KG1 (cell line): ENCODE measurements at places on chromosomes 11 and 22.

DNA sequence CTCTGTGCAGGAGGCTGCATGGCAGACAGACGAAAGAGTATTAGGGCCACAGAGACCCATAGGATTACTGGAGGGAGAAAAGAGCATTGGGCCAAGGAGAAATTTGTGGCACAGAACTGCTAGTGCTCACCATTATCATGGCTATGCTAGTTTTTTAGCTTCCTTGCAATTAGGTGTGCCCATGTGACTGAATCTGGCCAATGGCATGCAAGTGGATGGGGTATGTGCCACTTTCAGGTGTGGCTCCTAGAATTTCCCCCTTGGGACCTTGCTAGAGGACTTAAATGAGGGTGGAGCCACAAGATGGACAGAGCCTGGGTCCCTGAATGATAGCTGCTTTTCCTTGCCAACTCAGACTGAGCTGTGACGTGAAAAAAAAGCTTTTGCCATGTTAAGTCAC, 73.9 kb upstream of the TENM4 start:
- DNase-seq, result no peak

- DNase-seq, result no peak
Measured at GRCh38 chr22:50670513-50670912, 2.1 kb upstream of the SHANK3 start.

GRCh38 chr11:1691026-1691877, 5.7 kb upstream of the KRTAP5-6 start:
- DNase-seq, result no peak

DNA sequence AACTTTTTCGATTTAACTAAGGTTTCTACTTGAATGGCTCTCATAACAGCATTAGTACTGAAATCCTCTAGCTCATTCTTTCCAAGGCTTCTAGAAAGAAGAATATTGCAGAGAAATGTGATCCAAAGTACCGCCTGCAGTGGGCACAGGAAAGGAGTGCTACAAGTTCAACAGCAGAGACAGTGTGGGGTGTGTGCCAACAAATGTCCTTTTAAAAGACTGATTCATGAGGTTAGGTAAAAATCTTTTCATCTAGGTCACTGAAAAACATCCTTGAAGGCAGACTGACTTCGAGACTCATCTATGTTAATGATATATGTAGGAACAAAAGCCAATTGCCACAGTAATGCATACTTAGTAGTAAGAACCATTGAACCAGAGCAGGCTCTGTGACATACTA, 349.1 kb upstream of the PITPNB start:
- DNase-seq, result no peak

DNA sequence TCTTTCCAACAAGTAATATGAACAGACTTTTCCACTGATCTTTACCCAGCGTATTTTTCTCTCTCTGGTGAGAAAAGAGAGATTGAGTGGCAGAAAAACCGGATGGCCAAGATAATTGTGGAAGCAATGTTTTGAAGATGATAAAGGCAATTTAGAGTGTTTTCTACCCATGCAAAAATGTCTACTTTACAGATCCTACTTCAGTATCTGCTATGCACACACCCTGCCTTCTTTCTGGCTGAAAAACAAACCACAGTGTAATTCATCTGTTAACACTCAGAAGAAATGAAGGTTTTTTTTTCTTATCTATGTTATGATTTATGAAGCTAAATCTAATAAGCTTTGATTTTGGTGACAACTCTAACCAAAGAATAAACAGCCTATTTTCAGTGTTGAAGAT, 56.8 kb downstream of the SLC5A12 start:
- no peak for DNase-seq

DNA sequence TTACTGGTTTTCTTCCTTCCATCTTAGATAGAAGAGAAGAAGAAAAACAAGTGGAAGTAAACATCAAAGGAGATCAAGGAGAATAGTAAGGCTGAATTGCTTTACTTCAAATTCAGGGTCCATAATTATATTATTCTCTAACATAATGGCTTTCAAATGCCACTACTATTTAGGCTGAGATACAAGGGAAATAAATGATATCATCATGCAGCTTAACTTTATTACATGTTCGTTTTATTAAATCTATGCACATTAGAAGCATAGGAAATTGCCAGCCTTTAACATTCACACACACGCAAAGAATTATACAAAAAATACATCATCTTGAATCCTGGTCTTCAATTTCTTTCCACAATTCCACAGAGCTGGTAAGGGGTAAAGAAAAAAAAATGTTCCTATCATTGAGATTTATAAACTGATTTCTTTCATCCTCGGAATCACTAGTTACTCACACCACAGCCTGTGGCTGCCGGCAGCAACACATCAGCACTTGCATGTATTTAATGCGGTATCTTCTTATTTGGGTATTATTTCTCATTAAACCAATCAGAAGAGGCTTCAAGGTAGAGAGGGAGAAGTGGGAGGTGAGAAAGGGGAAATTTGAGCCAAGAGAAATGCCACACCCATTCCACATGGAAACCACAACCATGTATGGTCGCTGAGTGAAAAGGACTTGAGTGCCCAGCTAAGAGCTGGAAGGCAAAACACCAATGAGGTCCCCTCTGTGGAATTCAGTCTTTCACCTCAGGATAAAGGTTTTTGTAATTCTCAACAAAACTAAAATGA, 26.3 kb downstream of the SYTL2 start:
- no peak for DNase-seq

DNA sequence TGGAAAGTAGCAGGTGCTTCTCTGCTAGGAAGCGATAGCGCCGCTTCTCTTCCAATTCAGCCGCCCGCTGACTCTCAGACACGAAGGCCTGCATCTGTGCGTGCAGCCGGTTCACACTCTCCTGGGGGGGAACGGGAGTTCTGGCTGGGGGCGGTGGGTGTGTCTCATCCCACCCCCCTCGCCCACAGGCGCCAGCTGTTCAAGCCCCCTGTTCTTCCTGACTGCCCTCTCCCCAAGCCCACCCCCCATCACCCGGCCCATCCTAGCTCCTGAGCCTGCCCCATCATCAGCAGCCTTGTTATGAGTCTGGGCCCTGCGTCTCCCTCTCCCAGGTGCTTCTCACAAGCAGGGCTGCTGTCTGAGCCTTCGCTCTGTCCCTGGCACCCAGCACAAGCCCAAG, 13.1 kb upstream of the SLC16A8 start:
- no peak for DNase-seq

DNA sequence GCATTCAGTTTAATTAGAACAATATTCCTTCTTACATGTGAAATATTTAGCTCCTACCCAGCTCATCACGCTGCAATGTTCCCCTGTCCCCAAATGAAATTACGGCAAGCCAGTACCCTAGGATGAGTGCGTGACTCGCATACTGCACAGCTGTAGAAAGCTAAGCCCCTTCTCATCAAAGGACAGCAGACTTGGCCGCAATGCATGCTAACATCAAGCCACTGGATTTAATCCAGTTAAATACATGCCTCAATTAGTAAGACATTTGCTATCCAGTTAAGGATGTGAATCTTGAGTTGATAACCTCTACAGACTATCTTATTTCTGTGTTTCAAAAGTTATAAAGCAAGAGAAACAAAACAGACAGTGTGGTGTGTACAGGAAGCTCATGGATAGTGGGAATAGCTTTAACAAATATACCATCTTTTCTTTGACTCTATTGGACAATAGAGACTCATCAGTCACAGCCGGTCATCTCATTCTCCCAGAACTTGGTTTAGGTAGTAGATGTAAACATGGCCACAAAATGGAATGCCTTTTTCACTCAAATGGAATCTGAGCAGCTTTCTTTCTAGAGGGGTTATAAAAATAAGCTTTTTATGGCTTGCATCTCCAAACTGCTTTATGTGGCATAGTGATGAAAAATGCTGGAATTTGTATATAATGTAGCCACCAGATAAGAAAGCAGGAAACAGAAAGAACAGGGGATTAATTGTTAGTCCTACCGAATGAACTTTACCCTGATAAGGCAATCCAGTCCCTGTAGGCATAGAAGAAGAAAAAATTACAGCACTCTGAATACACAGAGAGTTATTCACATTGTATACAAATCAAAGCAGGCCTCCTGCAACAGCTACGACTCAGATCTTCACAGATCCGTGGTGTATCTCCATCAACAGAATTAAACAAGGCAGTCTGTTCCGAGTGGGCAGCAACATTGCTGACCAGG, 224.1 kb downstream of the CADM1 start:
- DNase-seq, result no peak

DNA sequence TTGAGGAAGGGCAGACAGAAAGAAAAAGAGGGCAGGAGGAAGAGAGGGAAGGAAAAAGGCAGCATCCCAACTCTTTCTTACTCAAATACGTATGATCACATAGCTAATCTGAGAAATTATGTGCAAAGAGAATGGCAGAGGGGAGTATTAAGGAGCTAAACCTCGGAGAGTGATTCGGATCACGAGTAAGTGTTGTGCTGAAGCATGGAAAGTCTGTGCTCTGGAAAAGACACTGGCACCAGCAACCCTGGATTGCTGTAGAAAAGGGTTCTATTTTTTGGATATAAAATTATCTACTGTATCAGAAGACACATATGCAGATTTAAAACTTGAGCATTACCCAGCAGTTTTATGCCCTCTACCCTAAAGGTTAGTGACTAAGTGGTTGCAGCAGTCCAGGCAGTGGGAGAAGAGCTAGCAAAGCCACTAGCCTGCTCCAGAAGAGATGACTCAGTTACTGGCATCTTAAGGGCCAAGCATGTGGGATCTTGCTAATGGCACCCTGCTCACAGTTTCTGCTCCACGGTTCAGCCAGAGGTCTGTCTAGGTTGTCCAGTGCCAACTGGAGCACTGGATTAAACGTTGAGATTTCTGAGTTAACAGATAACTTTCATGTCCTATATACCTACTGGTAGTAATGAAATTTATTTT, 151.7 kb downstream of the SWAP70 start:
- no peak for DNase-seq

DNA sequence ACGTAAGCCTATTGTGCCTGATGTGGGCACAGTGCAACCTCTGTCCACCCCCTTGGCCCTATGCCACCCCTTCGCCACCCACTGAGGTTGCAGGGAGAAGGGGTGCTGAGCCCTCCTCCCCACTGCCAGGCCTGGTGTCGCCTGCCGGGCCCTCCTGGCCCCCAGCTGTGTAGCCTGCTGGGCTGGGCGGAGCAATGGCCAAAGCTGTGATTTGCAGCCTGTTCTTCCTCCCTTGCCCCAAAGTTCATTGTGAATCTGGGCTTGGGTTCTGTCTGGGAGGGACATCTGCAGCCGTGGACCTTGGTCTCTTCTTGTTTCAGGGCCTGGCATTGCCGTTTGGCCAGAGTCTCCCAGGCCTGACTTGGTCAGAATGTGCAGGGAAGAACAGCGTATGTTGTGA, 121.9 kb downstream of the PKNOX2 start:
- no peak for DNase-seq

GRCh38 chr22:24128021-24128420, 53.3 kb upstream of the SUSD2 start:
- no peak for DNase-seq

DNA sequence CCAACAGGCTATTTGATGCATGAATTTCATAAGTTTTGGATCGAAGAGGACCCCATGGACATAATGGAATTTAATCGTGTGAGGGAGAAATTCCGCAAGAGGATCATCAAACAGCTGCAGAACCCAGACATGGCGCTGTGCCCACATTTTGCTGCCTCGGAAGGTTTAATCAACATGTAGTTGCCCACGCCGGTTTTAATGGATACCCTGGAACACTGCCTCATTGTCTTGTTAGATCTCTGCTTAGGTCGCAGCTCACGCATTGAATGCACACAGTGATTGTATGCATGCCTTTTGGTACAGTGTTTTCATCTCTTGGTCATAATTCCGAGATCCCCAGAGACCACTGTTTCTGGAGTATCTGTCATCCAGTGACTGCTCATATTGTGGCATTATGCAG, 46.8 kb downstream of the SLN start:
- no peak for DNase-seq

GRCh38 chr11:128467041-128467440, 120.3 kb downstream of the ETS1 start:
- no peak for DNase-seq

GRCh38 chr22:23626286-23626975, 5.7 kb downstream of the DRICH1 start:
- DNase-seq, result no peak

GRCh38 chr11:95725196-95725595, 64.4 kb downstream of the FAM76B start:
- DNase-seq, result no peak

- no peak for DNase-seq
Measured at GRCh38 chr11:58926695-58927094, 12.6 kb upstream of the GLYATL1 start.

DNA sequence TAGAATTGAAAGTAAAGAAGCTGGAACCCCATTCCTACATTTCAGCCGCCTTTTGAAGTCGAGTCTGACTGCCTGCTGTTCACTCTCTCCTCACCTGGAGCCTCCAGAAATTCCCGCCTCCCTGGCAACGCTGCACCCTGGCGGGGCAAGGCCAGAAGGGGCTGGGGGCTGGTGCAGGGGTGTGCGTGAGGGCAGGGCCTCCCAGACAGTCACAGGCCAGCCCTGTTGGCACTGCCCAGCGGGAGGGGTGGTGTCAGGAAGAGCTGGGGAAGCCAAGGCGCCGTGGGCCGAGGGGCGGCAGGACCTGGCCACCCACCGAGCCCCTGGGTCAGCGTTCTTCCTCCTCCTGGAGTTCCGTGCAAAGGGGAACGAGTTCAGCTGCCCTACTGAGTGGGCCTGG, 123.2 kb downstream of the KCNQ1OT1 start:
- DNase-seq, result no peak

DNA sequence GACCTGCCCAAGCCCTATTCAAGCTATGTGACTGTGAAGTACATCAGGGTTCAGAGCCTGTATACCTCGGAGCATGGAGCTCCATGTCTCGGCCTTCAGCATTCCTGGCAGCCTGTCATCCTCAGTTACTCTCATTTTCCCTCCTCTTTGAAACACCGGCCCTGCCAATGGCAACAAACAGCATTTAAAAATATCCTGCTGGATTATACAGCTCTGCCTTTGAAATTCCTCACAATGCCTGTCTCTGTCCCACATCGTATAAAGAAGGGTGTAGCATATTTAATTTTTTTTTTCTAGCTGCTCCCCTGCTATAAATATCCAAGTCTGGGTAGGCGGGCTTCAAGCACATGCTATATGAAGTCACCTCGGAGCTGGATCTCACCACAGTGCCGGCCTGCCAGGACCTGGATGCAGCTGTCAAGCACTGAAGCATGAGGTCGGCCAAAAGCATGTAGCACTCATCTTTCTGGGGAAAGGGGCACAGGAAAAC, 11.8 kb downstream of the ABTB2 start:
- no peak for DNase-seq

DNA sequence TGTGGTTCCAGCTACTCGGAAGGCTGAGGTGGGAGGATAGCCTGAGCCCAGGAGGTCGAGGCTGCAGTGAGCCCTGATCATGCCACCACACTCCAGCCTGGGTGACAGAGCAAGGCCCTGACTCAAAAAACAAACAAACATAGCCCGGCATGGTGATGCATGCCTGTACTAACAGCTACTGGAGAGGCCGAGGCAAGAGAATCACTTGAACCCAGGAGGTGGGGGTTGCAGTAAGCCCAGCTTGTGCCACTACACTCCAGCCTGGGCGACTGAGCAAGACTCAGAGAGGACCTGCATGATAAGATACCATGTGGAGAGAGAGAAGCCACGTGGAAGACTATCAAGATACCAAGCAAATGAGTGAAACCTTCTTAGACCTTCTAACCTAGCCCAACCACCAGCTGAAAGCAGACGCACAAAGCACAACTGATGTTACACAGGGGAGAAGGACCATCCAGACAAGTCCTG, 36.1 kb downstream of the AMBRA1 start:
- DNase-seq, result no peak
